ENCODE measurements at places on chromosomes 13 and 19. TPM values are rescaled to one million over a fixed set of nuclear protein-coding genes. Genes with fewer than 3 reads are reported as not detected.
A peak's percentile ranks its signal among the peaks of the same experiment; 100 is the strongest.

OR10H1 gene
- total RNA-seq = not detected

LHB gene
- not detected for total RNA-seq

GRCh38 chr19:10566658-10567410 lies 1.0 kb upstream of the KRI1 start:
- peak; percentile 37 for DNase-seq

GRCh38 chr13:61036715-61037114 lies 378.9 kb downstream of the PCDH20 start:
- DNase-seq = no peak

- DNase-seq = no peak
These were observed 417.4 kb downstream of the NDFIP2 start for GRCh38 chr13:79898202-79898826.

DNA sequence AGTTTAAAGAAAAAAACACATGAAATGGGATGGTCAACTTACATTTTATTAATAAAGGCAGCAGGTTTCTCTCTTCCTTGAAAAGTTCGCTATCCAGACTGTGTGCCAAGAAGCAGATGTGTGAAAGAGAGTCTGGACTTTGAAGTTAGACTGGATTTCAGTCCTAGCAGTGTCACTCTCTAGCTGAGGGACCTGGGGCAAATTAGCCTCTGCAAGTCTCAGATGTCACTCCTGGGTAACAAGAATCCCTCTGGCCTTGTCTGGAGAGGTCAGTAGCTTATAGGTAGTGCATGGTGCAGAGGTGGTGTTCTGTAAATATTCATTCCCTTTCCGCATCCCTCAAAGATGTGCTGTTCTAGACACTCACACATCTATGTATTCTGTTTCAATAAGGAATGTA lies 187.6 kb upstream of the RNF113B start:
- DNase-seq = no peak

GRCh38 chr19:14428882-14429416 lies 4.2 kb upstream of the PKN1 start:
- DNase-seq = no peak

DNA sequence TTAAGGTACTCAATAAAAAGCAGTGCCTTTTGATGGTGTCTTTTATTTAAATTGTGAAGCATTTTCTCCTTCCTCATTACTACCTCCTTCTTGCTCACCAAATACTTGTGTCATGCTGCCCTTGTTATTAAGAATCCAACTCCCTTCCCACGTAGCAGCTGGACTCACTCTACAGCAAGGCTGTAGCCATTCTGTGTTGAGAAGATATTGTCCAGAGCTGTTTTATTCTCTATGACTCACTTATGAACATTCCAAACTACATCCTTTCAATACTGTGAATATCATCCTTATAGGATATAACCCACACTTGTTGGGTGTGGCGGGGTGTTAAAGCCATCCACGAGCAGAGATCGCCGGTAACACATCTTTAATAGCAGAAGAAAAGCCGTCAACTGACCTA lies 1671.5 kb upstream of the SLC10A2 start:
- no peak for DNase-seq

DNA sequence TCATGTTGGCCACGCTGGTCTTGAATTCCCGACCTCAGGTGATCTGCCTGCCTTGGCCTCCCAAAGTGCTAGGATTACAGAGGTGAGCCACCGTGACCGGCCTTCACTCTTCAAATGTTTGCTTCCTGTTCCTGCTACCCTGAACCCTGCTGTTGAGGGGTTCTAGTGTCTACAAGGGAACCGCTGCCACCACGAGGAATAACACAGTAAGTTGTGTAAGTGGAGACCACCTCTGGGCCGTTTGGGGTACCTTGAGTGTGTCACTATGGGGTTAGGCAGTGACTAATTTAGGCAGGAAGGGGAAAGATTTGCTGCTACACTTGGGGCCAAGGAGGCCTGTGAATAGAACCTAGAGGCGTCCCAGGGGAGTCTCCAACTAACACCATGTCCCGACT lies 2.2 kb upstream of the MYADM start:
- peak; percentile 12 for DNase-seq

GRCh38 chr19:29040951-29041350 lies 172.0 kb downstream of the UQCRFS1 start:
- DNase-seq = no peak

- DNase-seq = no peak
These were observed 40.8 kb downstream of the UNC13A start for GRCh38 chr19:17647071-17648020.

DNA sequence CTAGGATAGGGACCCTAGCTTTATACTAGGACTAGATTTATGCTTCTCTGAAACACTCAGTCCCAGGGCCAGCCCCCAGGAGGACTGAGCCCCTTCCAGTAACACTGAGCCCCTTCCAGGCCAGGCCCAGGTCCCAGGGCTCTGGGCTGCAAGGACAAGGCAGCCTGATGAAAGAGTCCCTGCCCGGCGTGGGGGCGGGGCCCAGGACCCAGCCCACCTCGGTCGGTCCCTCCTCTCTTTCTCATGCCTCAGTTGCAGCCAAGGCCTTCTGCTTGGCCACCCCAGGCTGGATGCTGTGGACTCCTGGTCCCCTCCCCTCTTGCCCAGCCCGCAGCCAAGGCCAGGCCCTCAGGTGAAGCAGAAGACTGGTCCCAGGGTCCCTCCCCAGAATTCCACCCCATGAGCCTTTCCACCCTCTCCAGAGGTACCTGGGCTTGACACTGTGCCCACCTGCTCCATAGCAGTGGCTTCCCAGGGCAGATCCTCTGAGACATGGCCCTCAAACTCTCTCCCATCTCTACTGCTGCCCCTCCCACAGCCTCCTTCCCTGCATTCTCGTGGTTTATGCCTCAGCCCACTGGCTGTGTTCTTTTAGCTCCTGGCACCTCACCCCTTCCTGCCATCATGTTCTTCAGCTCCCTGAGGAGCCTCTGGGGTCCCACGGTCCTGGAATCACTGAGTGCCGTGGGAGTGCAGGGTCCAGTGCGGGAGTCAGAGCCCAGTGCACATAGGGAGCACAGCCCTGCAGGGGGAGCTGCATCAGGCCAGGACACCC lies 53.6 kb upstream of the C1QTNF9B start:
- DNase-seq = no peak

DNA sequence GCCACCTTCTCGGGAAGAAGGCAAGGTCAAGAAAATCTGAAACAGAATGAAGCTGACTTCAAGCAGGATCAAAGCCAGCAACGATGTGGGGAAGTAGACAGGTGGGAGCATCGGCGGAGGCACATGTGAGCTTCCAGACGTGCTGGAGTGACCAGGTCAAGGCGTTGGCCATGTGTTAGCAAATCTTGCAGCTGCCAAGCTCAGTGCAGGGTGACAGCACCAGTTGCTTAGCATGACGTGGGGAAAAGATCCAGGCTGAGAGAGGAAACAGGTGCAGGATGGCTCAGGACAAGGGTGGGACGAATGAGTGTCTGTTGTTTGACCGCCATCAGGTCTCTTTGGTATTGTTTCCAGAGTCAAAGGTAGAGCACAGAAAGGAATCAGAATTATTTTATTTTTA lies 92.3 kb downstream of the TNFSF13B start:
- DNase-seq = no peak

Measured in CD4-positive, alpha-beta T cell (primary cell).